ENCODE measurements at places on chromosomes 7 and 10.

- no peak for DNase-seq
Observed at GRCh38 chr10:121216721-121217181, 365.6 kb downstream of the WDR11 start.

GRCh38 chr7:33842150-33842549, 63.2 kb upstream of the BMPER start:
- DNase-seq: no peak

DNA sequence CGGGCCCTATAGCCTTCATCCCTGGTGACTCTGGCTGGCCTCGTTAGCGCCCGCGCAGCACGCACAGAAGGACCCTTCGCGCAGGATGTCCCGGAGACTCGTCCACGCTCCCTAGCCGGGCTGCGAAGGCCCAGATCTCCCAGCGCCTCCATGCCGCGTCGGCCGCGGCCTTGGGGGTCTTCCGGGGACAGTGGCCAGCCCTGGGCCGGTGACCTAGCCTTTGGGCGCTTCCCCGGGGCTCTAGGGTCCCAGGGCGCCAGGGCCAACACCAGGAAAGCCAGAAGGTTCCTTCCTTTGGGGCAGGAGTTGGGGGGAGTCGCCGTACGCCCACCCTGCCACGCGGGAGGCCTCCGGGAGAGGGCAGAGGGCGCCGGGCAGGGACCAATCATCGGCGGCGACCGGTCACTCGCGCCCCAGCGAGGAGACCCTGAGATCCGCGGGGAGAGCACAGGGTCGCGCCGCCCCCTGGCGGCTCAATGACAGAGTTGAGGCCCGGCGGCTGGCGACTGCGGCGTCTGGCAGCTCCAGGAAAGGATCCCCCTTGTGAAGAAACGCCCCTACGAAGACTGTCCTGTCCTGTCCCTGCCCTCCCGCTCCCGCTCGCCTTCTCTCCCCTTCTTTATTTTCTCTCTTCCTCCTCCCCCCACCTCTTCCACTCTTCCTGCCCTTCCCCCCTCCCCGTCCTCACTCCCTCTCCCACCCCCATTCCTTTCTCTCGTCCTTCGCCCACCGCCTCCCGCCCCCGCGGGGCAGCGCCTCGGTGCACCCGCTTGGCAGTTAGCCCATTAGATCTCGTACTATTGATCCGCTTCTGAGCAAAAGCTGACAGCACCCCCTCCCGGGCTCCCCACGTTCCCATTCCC, 62.3 kb upstream of the LBX1 start:
- peak; percentile 47 for DNase-seq

- DNase-seq: no peak
Observed at GRCh38 chr7:8189625-8190024, 72.3 kb downstream of the ICA1 start.

GRCh38 chr7:15607529-15608210, 45.9 kb upstream of the AGMO start:
- DNase-seq: no peak

GRCh38 chr10:69640196-69640980, 10.3 kb downstream of the FAM241B start:
- no peak for DNase-seq

- DNase-seq: no peak
Observed at GRCh38 chr10:84262190-84262956, 17.5 kb downstream of the RGR start.

- no peak for DNase-seq
Observed at GRCh38 chr10:117374506-117375359, 507 bp downstream of the PDZD8 start.

- no peak for DNase-seq
Observed at GRCh38 chr10:95480901-95481491, 80.2 kb downstream of the SORBS1 start.

- DNase-seq: peak; percentile 60
Observed at GRCh38 chr10:50224330-50224952, 26.9 kb downstream of the ASAH2 start.
